ENCODE measurements at places on chromosomes 7 and 10. TPM values are rescaled to one million over a fixed set of nuclear protein-coding genes. Genes with fewer than 3 reads are reported as not detected.

The SPOCK2 gene
- total RNA-seq, result not detected

The LIPM gene
- total RNA-seq, result not detected

The GBX1 gene
- not detected for total RNA-seq

GRCh38 chr7:138387755-138388475 is 72.1 kb upstream of the TRIM24 start:
- H3K4me3 ChIP-seq, result no peak overlapping the region
- H3K36me3 ChIP-seq, result no peaks in the 10 kb centered on the region
- no peak overlapping the region for H3K27ac ChIP-seq
- no peaks in the 10 kb centered on the region for H3K27me3 ChIP-seq

DNA sequence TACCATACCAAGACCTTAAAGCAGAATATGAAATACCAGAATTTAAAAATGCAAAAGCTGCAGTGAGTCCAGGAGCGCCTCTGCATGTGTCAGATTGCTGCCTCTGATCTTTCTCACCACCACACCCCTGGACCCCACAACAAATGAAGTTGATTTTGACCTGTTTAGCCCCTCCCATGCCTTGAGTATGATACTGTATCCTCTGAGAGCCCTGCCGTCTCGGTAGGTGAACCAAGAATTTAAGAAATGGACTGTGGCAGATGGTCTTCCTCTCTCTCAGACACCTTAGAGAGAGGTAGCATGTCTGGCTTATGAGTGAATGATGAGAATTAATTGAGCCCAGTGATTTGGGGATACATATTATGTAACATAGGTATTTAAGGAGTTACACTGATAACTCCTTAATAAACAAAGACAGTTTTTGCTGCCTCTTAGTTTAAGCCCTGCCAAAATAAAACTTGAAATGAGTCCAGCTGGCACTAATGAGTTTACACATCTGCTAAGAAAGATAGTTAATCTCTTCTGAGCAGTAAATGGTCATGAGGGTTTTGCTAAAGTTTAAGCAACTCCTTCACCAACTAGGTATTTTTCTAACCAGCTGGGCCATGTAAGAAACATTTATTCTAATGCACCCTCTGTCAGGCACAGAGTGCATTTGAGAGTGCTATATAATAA is 4.5 kb upstream of the TFPI2 start:
- DNase-seq, result no peak
- peaks cover 26% of the 10 kb centered on the region for H3K4me1 ChIP-seq
- H3K36me3 ChIP-seq, result no peaks in the 10 kb centered on the region
- no peak overlapping the region for H3K27ac ChIP-seq
- no peak overlapping the region for H3K4me3 ChIP-seq

DNA sequence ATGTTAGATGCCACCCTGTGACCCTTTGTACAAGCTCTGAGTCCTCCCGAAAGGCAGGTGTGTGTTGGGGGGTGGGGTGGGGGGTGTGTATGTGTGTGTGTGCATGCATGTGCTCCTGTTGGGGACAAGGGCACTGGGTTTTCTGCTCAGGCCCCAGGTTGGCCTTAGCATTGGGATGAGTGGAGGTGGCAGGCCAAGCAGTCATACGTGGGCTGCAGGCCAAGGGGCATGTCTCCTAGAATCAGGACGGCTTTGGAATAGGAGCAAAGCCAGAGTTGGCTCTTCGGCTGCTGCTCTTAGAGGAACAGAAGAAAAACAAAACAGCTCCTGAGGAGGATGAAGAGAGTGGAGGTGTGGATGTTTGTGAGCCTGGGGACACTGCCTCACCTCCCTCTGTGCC is 26.0 kb downstream of the HSPA12A start:
- no peak for DNase-seq
- H3K27me3 ChIP-seq, result peaks cover 1% of the 10 kb centered on the region
- no peak overlapping the region for H3K4me3 ChIP-seq

- no peak for DNase-seq
- peaks cover 70% of the 10 kb centered on the region for H3K4me1 ChIP-seq
Measured at GRCh38 chr7:116740231-116740630, 68.2 kb downstream of the MET start.

GRCh38 chr10:120610791-120611190 is 153.8 kb downstream of the PLPP4 start:
- no peak for DNase-seq
- no peak overlapping the region for H3K4me3 ChIP-seq
- H3K36me3 ChIP-seq, result no peaks in the 10 kb centered on the region
- peaks cover 3% of the 10 kb centered on the region for H3K27me3 ChIP-seq
- H3K4me1 ChIP-seq, result peaks cover 32% of the 10 kb centered on the region

GRCh38 chr7:118195837-118196474 is 12.0 kb downstream of the LSM8 start:
- peak; percentile 60 for DNase-seq
- no peaks in the 10 kb centered on the region for H3K4me1 ChIP-seq
- H3K4me3 ChIP-seq, result no peak overlapping the region
- H3K27me3 ChIP-seq, result peaks cover 1% of the 10 kb centered on the region
- no peaks in the 10 kb centered on the region for H3K36me3 ChIP-seq
- H3K27ac ChIP-seq, result no peak overlapping the region
